ENCODE measurements at places on chromosomes 5 and 9.

DNA sequence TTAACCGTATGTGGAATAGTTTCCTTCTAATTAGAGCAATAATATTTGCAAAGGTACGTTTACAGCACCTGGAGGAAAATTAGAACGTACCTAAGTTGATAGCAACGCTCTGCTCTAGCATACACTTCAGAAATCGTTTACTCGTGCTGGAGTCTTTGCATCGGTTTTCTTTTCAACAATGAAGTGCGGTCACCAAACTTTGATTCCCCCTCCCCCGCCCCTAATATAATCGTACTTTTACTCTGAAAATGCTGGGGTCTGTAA is 506 bp downstream of the ADAMTS19 start:
- no peak for DNase-seq

GRCh38 chr5:96649251-96649662 is 12.9 kb upstream of the CAST start:
- DNase-seq = no peak

DNA sequence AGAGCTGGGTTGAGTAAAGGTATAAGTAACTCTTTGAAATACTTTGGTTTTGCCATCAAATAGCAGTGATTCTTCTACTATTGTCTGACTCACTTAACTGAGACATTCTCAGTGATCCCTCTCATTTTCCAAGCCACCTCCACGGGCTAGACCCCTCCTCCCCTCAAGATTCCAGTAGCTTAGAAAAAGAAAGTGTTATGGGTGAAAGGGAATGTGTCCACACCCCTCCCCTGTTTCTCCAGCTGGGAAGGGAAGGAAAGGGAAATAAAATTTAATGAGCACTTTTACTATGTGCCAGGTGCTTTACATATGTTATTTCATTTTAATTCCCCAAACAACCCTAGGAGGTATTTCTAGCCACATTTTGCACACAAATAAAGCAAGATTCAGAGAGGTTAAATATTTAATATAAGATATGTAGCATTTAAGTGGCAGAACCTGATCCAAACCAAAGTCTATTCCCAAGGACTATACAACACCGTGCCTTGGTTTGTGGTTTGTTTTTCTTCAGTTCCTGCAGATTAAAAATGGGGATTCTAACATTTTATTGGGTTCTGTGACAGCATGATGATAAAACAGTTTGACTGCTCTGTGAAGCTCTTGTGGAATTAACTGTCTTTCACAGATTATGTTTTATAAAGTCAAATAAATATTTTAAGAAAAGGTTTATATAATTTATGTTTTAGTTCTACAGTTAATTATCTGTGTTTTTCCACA is 135.9 kb downstream of the ZSWIM6 start:
- no peak for DNase-seq

DNA sequence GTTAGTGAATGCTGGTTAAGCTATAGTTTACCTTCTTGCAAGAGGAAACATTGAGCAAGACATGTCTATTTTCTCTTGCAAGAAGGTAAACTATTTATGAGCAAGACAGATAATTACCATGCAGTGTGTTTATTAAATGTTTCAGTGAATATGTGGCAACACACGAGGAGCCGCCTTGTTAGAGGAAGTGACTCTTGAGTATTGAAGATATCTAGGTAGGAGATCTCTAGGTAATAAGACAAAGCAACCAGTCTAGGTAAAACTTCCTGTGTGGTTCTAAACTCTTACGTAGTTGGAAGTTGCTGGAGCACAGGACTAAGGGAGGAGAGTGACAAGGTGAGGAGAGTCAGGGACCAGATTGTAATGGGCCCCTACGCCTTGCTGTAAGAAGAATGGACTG is 16.8 kb downstream of the SKP2 start:
- DNase-seq = no peak

DNA sequence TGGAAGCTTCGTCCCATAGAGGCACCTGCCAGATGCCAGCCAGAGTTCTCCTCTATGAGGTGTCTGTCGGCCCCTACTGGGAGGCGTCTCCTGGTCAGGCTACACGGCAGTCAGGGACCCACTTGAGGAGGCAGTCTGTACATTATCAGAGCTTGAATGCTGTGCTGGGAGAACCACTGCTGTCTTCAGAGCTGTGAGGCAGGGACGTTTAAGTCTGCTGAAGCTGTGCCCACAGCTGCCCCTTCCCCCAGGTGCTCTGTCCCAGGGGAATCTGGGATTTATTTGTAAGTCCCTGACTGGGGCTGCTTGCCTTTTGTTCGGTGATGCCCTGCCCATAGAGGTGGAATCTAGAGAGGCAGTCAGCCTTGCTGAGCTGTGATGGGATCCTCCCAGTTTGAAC is 70.8 kb downstream of the NDUFS4 start:
- DNase-seq = no peak

- no peak for DNase-seq
Observed at GRCh38 chr9:114437401-114437893, 49.7 kb upstream of the AKNA start.

DNA sequence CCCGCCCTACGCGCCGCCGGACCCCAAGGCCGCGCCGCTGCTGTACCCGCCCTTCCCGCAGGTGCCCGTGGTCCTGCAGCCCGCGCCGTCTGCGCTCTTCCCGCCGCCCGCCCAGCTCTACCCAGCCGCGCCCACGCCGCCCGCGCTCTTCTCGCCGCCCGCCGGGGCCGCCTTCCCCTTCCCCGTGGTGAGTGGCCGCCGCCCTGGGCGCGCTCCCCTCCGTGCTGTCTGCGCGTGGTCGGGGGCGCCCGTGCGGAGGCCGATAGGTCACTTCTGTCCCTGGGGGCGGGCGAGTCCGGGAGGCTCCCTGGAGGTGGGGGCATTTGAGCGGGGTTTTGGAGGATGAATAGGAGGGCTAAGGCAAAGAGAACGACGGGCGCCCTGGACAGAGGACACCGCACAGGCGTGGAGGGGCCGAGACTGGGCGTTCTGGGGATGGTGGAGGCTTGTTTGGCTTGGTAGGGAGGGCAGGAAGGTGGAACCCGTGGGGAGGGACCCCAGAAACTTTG is 9.6 kb downstream of the PRRT1B start:
- no peak for DNase-seq

DNA sequence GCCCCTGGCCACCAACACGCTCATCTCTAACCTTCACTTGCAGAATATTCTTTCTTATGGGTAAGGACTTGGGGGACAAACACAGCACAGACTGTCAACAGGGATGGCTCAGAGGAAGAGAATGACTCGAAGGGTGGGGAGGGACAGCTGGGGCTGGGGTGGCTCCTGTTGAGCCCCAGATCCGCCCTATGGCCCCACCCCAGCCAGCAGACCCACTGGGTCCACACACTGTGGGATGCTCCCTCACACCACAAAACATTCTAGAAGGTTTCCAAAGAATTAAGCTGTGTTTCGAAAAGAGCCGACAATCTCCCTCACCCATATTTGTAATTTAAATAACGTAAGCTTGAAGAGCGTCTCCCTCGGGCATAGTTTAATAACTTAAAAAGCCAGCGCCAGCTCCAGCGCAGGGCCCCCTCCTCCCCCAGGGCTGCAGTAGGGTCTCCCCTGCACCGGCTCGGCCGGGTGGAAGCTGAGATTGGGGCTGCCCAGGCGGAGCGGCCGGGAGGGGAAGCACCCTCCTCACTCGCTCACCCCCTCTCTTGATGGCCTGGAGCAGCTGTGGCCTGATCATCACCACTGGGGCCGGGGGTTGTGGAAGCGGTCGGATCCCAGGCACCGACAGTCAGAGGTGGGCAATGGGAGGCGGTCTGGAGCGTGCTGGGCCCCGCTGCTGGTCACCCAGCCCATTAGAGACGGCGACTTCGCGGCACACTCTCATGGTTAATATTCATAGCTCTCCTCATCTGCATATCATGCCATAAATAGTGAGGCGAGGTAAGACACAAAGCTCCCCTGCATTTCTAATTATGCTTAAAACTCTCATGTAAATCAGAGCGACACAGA is 37.6 kb downstream of the NACC2 start:
- DNase-seq = peak; percentile 53

- DNase-seq = no peak
Observed at GRCh38 chr5:119338326-119338946, 17.4 kb upstream of the TNFAIP8 start.

- DNase-seq = no peak
Observed at GRCh38 chr5:173317091-173317730, 11.0 kb downstream of the STC2 start.

- DNase-seq = no peak
Observed at GRCh38 chr9:91421971-91422757, 1.5 kb downstream of the NFIL3 start.

- no peak for DNase-seq
Observed at GRCh38 chr5:30498972-30499371, 694.5 kb upstream of the CDH6 start.

DNA sequence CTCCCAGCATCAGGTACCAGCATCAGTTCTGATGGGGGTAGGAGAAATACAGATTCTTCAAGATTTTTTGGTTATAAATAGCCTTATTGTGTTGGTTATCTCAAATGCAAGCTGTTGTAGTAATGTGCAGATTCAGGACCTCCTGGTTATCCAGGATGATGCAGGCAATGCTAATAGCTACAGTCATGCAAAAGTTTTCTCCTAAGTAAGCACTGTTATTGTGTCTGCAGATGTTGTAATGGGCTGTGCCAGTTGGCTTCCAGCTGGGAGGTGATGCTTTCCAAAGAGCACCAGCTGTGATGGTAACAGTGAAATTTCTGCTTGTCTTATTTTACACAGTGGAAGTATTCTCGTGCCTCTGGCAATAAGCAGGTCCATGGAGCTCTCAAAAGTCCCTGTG is 719.2 kb upstream of the CTNND2 start:
- peak; percentile 17 for DNase-seq

DNA sequence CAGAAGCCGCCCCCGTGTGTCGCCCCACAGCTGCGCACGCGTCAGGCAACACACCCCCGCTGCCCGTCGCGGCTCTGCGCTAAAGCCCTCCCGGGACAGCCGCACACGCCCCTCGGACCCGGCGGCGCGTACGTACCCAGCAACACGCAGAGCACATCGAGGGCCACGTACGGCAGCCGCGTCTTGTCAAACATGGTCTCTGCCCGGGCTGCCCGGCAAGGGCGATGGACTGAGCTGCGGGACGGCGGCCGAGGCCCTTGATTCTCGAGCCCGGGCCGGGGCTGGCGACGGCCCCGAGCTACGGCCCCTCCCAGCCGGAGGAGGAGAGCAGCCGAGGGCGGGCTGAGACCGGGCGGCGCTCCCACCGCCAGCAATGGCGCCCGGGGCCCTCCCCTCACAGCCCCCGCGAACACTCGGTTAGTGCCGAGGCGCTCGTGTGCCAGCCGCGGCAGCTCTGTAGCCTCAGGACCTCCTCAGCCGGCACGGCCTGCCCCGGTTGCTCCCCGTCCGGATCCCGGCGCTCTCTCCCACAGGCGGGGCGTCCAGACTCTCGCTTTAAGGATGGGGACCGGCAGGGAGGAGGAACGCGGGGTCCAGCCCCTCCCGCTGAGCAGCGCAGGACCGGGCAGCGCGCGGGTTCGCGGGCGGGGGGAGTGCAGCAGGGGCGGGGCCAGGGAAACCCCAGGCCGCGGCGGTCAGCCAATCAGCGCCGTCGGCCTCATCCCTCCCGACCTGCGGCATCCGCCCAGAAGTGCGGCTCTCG is at the start of gene PLPP1:
Gene PLPP1 (minus strand): TSS at position 529 of the 763 bp plus-strand sequence. CDS start 335 bp downstream, at position 194.
- DNase-seq = peak; percentile 92

DNA sequence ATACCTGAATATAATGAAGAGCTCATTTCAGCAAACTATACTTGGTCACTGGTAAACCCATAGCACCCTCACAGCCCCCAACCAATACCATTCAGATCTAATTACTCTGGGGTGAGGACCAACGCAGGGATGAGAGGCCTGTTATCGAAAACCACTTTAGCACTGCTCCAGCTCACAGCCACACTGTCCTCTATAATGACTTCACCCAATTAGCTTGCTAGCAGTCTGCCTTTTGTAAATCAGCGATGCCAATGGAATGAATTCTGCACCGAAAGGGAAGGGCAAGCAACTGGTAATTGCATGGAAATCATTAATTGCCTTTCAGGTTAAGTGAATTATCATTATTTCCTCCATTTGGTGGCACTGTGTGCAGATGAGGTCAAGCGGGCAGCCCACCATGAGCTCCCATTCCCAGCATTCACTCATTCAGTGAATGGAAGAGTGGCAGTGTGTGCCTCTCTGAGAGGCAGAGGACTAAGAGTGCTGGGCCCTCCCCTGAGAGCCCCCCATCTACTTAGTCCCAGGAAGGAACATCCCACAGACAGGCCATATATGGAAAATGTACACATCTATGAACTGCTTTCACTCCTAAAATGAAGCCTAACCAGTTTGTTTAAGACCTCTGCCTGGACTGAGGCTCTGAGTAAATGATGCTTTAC is 262.1 kb downstream of the SPOCK1 start:
- no peak for DNase-seq

- DNase-seq = peak; percentile 64
Observed at GRCh38 chr9:137077010-137077747, at the start of gene UAP1L1. TSS of gene UAP1L1 (plus strand) at chr9:137077517. CDS start at chr9:137077533, 16 bp downstream.

DNA sequence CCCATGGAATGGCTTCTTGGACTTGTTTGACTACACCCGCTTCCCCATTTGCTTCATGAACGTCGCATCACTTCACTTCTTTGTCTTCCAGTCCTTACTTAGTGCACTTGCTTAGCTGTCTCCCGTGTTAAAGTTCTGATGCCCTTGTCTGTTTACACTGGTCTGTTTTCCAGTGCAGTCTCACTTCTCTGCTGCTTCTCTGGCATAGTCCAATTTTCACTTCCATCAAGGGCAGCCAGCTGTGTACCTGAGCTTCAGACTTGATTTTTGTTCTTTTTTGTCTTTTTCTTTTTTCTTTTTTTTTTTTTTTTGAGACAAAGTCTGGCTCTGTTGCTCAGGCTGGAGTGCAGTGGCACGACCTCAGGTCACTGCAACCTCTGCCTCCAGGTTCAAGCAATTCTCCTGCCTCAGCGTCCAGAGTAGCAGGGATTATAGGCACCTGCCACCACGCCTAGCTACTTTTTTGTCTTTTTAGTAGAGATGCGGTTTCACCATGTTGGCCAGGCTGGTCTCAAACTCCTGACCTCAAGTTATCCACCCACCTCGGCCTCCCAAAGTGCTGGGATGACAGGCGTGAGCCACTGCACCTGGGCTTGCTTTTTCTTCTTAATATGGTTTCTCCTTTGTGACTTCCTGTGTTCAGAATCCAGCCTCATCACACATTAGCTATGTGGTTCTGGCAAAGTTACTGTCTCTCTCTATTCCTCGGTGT is 75.4 kb downstream of the LRRC70 start:
- no peak for DNase-seq

DNA sequence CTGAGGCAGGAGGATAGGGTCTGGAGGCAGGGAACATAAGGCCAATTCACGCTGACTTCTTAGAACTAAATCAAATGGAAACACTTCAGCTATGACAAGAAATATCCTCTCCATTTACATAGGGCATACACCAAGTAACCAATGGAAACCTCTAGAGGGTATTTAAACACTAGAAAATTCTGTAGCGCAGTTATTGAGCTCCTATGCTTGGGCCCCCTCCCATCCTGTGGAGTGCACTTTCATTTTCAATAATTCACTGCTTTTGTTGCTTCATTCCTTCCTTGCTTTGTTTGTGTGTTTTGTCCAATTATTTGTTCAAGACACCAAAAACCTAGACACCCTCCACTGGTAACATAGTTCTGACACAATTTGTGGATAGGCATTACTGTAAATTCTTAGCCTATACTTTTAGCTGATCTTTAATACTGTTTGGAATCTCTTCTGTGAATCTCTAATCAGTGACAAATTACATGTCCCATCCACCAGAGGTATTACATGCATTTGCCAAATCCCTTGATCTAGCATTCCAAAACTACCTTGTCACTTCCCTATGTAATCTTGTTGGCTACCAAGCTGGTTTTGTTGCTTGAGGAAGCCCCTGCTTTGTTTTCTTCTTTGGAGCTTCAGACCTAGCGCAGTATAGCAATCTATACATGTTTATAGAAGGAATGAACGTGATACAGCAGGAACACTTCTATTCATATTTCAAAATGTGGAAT is 61.6 kb downstream of the ST8SIA4 start:
- DNase-seq = no peak
